Right cardiac atrium (tissue), 5 donors: ENCODE measurements at places on chromosomes 16 and 17. TPM values are rescaled to one million over a fixed set of nuclear protein-coding genes. Genes with fewer than 3 reads are reported as not detected.

DNA sequence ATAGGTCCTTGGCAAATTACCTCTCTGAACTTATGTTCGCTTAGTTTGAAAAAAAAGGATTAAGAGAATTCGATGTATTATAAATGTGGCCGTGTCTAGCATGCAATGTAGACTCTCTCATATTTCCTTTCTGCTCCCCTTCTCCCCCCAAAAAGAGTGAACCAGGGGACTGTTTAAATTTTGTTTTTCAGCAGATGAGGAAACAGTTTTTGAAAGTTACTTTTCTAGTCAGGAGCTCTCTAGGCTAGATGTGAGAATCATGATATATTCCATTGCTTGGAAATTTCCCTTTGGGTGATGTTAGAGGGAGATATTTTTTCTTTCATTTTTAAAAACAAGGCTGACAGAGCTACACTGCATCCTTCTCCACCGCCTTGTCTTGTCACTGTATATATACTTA is 1.1 kb upstream of the CDC27 start:
- no peak for DNase-seq

DNA sequence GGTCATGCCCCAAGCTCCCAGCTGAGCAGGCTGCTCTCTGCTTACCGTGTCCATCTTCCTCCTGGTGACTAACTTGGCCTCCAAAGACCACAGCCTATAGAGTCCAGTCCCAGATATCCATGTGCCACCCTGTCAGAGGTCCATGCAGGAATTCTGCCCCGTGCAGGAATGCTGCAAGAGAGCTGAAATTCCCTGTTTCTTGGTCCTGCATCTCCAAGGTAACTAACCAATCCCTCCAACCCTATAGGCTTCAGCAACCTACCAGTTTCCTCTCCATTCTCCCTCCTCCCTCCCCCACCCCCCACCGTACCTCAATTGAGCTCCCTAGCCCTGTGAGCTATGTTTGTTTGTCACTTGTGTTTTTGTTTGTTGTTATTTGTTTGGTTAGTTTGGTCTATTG is 9.6 kb upstream of the MKS1 start:
- DNase-seq = no peak

Gene MKS1
- total RNA-seq = 11.4 TPM

Gene COL1A1
- total RNA-seq = 138 TPM

Gene CIBAR2
- total RNA-seq = not detected

DNA sequence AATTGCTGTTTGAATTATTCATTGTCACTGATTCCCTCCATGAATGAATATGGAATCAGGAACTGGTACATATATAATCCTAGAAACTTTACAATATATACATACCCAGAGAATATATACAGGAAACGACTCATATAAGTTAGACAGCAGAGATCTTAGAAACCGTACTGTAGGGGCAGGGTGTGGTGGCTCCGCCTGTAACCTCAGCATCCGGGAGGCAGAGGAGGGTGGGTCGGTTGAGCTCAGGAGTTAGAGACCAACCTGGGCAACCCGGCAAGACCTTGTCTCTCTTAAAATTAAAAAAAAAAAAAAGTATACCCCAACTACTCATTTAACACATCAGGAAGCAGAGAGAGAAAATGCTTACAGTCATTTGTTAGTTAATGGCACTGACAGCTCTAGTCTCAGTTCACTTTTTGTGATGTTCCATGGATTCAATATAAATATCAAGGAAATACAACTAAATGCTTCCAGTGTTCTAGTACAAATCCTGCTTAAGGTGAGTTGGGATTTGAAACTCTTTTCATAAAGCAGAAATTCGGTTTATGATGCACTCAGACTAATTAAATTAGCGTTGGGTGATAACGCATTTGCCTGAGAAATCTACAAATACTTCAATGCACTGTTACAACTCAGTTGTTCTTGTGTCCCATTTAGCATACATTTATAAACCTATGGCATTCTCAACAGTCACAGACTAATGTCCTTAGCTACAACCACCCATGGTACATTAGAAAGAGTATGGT is 5.6 kb downstream of the GLG1 start:
- DNase-seq = no peak

GRCh38 chr16:51243936-51244436 is 92.9 kb upstream of the SALL1 start:
- DNase-seq = no peak

Gene NACA2
- total RNA-seq = not detected

Gene P2RX5
- 7.8 TPM for total RNA-seq

DNA sequence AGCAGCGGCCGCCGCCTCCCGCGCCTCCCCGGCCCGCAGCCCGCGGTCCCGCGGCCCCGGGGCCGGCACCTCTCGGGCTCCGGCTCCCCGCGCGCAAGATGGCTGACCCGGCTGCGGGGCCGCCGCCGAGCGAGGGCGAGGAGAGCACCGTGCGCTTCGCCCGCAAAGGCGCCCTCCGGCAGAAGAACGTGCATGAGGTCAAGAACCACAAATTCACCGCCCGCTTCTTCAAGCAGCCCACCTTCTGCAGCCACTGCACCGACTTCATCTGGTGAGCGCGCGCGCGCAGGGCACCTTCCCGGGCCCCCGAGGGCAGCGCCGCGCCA is 258 bp downstream of the PRKCB start:
- no peak for DNase-seq

Gene VWA3A
- 0.06 TPM for total RNA-seq
